K562 (cell line): ENCODE measurements at places on chromosomes 6 and 20. TPM values are rescaled to one million over a fixed set of nuclear protein-coding genes. Genes with fewer than 3 reads are reported as not detected.

Gene NKX2-4
- not detected in 2 replicates for polyA plus RNA-seq

Gene ZSCAN23
- 0.17 and 0.38 TPM in 2 replicates for polyA plus RNA-seq

Gene CRIP3
- polyA plus RNA-seq, result 1.3 and 3.6 TPM in 2 replicates

Gene GPR6
- polyA plus RNA-seq, result not detected in 2 replicates

Gene ADTRP
- polyA plus RNA-seq, result 12.9 and 16.4 TPM in 2 replicates

Gene CFB
- polyA plus RNA-seq, result 0.16 TPM in 1 of 2 replicates, not detected in the other
